ENCODE measurements at places on chromosomes 3 and 15.

DNA sequence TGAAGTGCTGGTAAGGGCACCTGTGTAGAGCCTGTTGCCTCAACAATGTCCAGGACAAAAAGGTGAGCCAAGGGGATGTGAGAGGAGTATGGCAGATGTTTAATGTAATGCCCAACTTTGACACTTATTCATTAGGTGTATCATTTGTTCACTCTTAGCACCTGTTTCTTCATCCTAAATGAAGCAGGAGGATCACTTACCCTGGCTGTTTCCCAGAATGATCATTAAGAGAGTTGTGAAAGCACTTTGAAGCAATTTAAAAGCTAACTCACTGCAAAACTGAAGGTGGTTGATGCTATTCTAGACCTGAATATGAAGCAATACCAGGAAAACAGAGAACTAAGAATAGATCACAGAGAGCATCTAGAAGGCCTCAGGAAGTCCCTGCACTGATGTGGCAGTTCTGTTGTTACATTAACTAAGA is 3.4 kb upstream of the HHLA2 start:
- no peak for DNase-seq

GRCh38 chr3:184884359-184885017 is 72.5 kb downstream of the VPS8 start:
- DNase-seq, result no peak

- no peak for DNase-seq
These were observed 494.6 kb downstream of the NTRK3 start for GRCh38 chr15:87761736-87762509.

DNA sequence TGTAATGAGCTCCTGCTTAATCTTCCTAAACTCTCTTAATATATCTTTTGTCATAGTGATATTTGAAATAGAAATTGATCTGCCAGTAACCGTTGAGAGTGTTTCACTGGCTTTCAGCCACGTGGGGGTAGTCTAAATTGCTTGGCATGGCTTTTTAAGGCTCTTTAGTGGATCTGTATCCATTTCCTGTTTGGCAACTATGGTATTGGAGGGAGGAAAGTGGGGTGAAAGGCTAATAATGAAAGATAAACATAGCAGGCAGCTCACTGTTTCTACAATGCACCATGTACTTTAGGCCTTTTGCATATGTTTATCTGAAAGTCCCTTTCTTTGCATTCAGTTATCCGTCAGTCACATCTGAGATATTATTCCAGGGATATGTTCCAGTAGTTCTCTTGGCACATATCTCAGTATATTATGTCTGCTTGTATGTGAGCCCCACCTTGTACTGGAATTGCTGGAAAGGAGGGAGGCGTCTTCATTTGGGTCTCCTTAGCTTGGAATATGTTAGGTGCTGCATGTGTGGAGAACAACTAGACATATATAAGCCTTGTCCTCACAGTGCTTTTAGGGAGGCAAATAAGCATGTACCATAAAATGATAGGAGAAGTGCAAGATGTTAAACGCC is 10.8 kb downstream of the TOPAZ1 start:
- no peak for DNase-seq

- peak; percentile 3 for DNase-seq
These were observed 561.9 kb downstream of the GBE1 start for GRCh38 chr3:81199587-81199986.

DNA sequence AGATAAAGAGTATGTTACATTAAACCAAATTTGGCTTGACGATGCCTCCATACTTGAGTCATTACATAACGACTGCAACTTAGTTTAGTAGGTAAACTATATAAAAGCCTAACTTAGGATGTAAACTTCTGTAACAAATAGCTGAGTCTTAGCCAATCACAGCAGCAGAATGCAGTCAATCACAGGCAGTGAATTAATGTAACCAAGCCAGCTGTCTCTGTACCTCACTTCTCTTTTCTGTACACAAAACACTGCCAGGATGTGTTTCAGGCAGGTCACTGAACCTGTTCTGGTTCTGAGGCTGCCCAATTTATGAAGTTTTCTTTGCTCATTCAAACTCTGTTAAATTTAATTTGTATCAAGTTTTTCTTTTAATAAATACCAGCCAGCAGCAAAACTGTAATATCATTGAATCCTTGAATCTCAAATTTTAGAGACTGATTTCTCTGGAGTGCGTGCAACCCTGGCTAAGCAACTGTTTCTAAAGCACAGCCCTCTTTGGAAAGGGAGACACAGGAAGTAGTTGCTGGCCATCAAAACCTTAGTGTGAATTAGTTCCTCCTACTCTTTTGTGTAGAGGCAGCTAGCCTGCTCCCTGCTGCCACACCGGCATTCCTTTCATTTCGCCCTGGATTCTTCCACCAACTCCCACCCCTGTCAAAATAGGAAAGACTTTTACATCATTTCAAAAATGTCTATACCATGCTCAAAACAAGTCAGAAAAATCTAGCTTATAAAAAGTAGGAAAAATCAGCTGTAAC is 15.2 kb downstream of the RFTN1 start:
- DNase-seq, result no peak

All from midbrain (tissue), 1 donor.